Urinary bladder (tissue), 4 donors: ENCODE measurements at places on chromosomes 12 and 14. TPM values are rescaled to one million over a fixed set of nuclear protein-coding genes. Genes with fewer than 3 reads are reported as not detected.

Gene TEDC1
- total RNA-seq = 4.2 TPM

Gene PLEKHG7
- 0.37 TPM for total RNA-seq

Gene CALM1
- total RNA-seq = 325 TPM

Gene HOXC4
- total RNA-seq = 1.6 TPM

Gene BCL2L14
- 3.4 TPM for total RNA-seq

Gene DPY19L2
- total RNA-seq = 54.2 TPM

Gene TMEM63C
- 0.85 TPM for total RNA-seq

Gene RND1
- total RNA-seq = 0.53 TPM

Gene SLC38A4
- 8.8 TPM for total RNA-seq

Gene KRT85
- not detected for total RNA-seq

Gene RIC8B
- total RNA-seq = 28.9 TPM

Gene ESR2
- total RNA-seq = 1.7 TPM

Gene SLC17A8
- total RNA-seq = 0.95 TPM

Gene LHX5
- total RNA-seq = not detected

Gene KRT7
- 147 TPM for total RNA-seq

Gene ENDOU
- not detected for total RNA-seq

Gene GLIPR1L1
- total RNA-seq = not detected

Gene FOXN4
- total RNA-seq = not detected

Gene PTGDR
- total RNA-seq = 0.58 TPM

Gene CDC42BPB
- total RNA-seq = 74.4 TPM
